Frontal cortex (tissue), 4 donors: ENCODE measurements at places on chromosomes 7 and 10.

- no peak for DNase-seq
These were observed 503.7 kb downstream of the TNS3 start for GRCh38 chr7:47078241-47078640.

- DNase-seq = no peak
These were observed 7.8 kb downstream of the ACTA2 start for GRCh38 chr10:88944813-88945212.

DNA sequence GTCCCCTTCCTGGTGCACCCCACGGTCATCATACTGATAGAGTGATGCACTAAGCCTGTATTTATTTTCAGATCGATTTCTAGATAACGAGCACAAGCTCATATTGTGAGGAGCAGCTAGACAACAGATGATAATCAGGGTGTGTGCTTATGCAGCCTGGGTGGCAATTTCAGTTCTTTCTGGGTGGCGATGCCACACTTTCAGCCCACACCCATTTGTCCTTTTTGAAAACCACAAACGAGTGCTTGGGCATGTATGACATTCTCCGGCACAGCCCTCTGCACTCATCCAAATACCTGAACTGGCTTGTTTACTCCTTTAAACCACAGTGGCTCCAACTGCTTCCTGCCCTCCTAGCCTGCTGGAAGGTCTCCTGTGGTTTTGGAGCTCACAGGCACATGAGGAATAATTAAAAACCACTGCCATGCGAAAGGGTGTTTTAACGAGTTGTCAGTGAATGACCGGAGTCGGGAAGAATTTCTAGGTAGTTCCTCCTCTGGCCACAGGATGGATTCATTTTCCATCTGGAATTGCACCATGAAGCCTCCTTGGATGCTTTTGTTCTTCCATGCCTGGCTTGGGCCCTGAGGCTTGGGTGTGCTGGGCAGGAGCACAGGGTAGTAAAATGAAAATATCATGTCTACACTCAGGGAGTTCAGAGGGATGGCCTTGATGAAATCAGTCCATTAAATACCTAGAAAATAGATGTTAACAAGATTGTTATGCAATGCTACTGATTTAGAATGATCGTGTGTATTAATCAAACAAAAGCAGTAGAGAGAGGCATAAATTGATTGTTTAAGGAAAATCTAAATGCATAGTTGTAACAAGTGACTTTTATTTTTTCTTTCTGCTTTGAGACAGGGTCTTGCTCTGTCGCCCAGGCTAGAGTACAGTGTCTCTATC is 52.4 kb upstream of the ITGB1 start:
- DNase-seq = no peak

- no peak for DNase-seq
These were observed 61.8 kb downstream of the NEBL start for GRCh38 chr10:20835335-20835734.

GRCh38 chr10:37747081-37747480 is 110.3 kb downstream of the ZNF248 start:
- no peak for DNase-seq

DNA sequence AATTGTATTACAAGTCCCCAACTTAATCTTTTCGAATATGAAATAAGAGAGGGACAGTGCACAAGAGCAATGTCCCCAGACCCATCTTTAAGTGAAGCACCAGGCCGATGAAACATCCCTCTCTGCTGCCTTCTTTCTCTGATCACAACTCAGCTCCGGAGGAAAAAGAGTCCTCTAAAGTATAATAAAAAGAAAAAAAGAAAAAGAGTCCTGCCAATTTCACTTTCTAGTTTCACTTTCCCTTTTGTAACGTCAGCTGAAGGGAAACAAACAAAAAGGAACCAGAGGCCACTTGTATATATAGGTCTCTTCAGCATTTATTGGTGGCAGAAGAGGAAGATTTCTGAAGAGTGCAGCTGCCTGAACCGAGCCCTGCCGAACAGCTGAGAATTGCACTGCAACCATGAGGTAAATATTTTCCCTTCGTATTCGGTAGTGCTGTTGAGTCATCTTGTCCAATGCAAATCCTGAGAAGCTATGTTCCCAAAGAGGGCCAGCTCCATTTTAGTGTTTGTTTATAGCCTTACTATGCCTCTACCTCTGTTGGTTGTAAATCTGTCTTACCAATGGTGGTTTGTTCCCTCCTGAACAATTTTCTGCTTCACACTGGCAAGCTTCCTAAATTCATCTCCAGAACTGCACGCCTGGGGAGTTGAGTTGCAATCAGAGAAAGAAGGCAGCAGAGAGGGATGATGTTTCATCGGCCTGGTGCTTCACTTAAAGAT is at the start of gene IFIT2:
Gene IFIT2 (plus strand): TSS at position 326 of the 725 bp plus-strand sequence. CDS start 78 bp downstream, at position 404.
- DNase-seq = peak; percentile 28
